ENCODE measurements at places on chromosomes 11 and 22. TPM values are rescaled to one million over a fixed set of nuclear protein-coding genes. Genes with fewer than 3 reads are reported as not detected.

TEX12 gene
- 0.80 TPM for total RNA-seq

DNA sequence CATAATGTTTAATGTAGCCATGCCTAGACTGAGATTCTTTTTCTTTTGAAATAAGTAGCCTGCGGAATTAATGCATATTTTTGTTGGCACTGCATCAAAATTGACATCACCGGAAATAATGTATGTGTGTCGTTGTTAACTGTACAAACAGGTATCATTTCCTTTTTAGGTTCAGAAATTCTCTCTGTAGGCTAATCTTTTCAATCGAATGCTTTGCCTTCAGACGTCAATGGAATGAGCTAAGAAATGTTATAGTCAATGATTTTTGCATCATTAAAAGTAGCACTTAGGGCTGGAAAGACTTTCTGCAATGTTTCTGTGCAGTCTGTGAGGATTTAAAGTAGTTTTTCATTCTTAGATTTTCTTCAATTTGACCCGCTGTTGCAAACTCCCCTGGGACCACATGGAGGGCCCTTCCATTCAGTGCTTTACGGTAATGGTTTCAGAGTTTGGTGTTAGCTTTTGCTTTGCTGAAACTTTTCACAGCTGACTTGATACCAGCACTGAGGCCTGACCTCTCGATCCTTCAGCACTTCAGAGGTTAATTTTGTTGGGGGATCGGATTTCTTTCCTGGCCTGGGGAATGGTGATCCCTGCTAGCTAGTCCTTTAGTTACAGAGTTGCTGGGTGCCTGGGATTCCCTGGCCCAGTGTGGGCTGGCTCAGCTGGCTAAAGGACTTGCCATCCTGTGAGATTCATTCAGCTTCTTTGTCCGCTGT, 137.8 kb downstream of the DBX1 start:
- DNase-seq = no peak

DNA sequence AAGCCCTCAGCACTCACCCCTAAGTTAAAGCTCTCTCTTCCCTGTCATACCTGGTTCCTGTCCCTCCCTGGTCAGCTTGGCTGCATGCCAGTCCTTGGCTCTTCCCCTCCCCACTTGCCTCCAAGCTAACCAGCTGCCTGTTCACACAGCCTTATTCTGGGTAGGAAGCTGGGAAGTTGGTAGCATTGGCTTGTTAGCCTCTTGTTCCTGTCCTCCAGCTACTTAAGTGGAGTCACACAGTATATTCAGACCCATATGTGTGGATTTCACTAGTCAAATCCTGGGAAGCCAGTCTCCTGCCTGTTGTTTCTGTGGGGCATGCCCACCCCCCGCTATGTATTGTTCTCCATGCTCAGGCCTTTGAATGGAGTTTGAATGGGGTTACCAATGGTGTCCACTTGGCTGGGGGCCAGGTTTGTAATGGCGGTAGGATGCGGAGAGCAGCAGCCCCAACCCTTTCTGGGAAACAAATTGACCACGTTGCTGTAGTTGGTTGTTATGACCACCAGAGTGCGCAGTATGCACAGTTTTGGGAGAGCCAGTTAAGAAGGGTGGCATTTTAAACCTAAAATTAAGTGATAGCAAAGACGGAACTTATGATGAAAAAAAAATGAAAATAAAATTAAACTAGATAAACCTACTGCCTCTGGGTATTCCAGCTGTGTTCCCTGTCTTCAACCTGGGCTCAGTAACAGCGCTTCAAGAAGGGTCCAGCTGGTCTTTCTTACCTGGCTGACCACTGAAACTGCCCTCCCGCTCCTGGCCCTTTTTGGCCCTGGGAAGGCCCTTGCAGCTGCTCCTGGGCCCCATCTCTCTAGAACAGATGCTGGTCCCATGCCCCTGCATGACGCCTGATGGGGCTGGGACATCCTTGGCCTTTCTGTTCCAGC, 10.7 kb upstream of the RPS3 start:
- peak; percentile 83 for DNase-seq

GRCh38 chr11:116697639-116698038, 75.1 kb downstream of the BUD13 start:
- no peak for DNase-seq

DNA sequence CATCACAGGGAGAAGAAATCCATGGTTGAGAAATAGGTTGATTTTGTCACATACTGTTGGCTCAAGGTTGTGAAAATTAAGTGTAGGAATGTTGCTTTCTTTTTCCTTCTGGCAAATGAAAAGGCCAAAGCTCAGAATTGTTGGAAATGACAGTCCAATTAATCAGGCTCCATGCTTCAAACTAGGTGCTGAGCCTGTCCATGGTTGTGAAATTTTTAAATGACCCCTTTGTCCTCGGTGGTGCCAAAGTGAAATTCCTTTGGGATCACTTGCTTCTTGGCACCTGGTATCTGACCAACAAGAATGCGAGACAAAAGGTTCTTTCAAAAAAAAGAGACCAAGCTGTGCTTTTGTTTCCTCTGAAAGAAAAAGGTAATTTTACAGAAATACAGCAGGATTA, 451.9 kb downstream of the ETS1 start:
- DNase-seq = no peak

GRCh38 chr11:102582140-102582539, 43.0 kb downstream of the MMP20 start:
- no peak for DNase-seq

Data from mucosa of descending colon (tissue), 3 donors.